Smooth muscle cell of bladder (primary cell): ENCODE measurements at places on chromosomes 4 and X. TPM values are rescaled to one million over a fixed set of nuclear protein-coding genes. Genes with fewer than 3 reads are reported as not detected.

Gene ETDB
- total RNA-seq, result not detected in 2 replicates

Gene GAGE12E
- total RNA-seq, result not detected in 2 replicates

Gene ZNF827
- total RNA-seq, result 2.6 and 3.6 TPM in 2 replicates

Gene COL4A6
- 4.2 and 13.4 TPM in 2 replicates for total RNA-seq

Gene USP26
- total RNA-seq, result not detected in 2 replicates

Gene C4orf36
- total RNA-seq, result 0.28 and 0.37 TPM in 2 replicates

Gene CCDC120
- 0.09 and 0.28 TPM in 2 replicates for total RNA-seq

Gene EREG
- total RNA-seq, result 0.28 and 8.4 TPM in 2 replicates
